Pons (tissue), 1 donor: ENCODE measurements at places on chromosomes 5 and 9.

- DNase-seq: no peak
Measured at GRCh38 chr9:94289691-94290090, 30.6 kb downstream of the ZNF169 start.

GRCh38 chr9:2872931-2873323, 29.0 kb upstream of the PUM3 start:
- no peak for DNase-seq

DNA sequence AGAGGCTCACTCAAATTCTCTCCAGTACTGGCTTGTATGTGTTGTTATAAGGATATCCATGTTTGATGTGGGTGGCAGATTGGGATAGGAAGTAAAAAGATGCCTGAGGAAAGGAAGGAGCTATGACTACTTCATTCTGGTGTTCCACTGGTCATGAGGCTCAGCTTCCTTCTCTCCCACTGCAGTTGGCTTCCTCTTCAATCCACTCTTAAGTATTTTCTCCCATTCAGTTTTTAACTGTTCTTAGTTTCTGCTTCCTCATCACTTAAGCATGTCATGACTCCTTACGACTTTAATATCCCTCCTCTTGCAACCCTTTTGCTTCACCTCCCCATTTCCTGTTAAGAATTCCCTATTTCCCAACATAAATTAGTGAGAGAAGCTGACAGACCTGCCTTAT, 81.1 kb downstream of the PJA2 start:
- no peak for DNase-seq

GRCh38 chr5:144691936-144692335, 521.3 kb downstream of the KCTD16 start:
- no peak for DNase-seq

DNA sequence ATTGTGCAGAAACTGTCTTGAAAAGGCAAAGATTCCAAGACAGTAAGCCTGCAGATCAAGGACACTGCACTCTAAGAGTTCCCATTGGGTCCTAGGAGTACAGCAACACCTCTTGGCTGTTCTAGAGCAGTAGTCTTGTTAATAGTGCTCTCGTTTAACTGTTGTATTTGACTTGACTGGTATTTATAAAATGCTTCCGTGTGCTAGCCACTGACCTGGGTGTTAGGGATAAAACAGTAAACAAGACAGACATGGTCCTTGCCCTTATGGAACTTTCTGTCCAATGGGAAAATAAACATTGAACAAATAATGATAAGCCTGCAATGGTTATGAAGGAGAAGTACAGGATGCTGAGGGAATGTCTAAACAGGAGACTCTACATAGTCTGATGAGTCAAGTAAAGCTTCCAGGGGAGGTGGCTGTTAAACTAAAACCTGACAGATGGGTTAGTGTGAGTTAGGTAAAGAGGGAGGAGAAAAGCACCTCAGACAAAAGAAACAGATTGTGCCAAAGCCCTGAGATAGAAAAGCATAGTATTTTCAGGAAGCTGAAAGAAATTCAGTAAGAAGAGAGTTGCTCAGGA, 33.3 kb downstream of the TDRD7 start:
- no peak for DNase-seq

- no peak for DNase-seq
Measured at GRCh38 chr5:31225613-31226012, 32.1 kb downstream of the CDH6 start.

DNA sequence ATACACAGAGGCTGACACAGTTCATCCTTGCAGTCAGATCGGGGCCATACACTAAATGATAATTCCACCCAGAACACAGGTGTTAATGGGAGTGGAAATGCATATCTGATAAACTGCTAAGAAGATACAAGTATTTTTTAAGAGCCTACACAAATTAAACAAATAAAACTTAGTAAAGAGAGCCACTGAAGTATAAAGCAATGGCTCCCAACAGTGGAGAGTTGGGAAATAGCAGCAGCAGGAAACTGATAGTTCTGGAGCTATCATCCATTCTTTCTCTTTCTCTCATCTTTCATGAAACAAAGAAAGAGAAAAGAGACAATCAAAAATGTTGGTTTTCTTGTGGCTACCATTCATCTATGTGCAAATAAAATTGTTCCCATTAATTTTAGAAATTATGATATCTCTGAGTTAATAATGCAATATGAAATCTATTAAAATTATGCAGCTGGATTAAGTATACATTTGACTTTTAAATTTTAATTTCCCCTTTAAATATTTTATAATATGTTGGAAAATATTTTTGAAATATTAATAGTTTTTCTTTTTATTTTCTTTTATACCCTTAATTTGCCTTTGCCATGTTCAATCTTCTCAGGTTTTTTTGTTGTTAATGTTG, 120.8 kb downstream of the EMB start:
- no peak for DNase-seq

DNA sequence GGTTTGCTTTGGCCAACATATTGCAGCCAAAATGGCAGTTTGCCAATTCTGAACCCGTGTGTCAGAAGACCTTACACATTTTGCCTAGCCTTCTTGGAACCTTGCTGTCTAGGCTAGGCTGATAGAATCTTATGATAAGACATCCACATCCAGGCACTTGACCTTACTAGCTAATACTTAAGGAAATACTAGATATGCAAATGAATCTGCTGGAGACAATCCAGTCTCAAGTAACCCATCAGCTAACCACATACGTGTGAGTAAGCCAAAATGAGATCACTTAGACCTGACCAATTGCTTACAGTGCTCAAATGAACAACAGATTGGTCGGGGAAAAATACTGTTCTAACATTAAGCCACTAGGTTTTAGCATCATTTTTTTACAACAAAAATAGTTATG, 1504.6 kb upstream of the CDH9 start:
- DNase-seq: no peak

DNA sequence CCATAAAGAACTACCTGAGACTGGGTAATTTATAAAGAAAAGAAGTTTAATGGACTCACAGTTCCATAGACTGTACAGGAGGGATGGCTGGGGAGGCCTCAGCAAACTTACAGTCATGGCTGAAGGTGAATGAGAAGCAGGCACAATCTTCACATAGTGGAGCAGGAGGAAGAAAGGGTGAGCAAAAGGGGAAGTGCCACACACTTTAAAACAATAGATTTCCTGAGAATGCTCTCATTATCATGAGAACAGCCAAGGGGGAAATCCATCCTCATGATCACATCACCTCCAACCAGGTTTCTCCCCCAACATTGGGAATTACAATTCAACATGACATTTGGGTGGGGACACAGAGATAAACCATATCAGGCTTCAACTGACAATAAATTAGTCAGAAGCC, 664.9 kb downstream of the TAF11L14 start:
- DNase-seq: no peak

DNA sequence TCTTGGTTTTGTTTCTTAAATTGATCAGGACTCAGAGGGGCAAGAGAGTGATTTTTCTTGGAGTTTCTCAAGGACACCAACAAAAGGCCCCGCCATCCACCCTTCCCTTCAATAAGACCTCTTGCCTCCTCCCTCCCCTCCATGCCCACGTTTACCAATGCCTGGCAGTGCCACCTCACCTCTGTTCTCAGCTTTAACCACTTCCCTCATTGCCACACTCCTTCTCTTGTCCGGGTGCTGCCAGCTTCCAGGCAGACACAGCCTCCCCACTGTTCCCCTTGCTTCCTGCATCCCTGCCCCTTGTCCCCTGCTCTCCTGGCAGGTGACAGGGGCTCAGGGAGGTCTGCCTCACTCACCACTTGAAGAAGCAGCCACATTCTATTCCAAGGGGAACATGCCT, 90.8 kb downstream of the LHX2 start:
- DNase-seq: no peak

DNA sequence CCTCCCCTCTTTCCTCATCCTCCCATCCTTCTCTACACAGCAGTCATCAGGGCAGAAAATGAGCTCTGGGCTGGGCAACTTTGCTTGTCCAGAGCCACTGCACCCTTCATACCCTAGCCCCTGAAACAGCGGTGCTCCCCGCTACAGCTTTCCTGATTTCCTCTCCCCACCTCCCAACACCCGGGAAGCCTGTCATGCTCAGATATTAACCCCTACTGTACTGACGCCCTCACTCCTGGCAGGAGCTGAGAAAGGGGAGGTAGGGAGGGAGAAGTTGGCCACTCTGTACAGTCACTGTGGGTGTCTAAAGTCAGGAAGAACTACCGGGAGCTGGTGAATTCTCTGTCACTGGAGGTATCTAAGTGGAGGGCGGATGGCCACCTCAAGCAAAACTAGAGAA, 782 bp downstream of the CAMK2A start:
- DNase-seq: no peak

DNA sequence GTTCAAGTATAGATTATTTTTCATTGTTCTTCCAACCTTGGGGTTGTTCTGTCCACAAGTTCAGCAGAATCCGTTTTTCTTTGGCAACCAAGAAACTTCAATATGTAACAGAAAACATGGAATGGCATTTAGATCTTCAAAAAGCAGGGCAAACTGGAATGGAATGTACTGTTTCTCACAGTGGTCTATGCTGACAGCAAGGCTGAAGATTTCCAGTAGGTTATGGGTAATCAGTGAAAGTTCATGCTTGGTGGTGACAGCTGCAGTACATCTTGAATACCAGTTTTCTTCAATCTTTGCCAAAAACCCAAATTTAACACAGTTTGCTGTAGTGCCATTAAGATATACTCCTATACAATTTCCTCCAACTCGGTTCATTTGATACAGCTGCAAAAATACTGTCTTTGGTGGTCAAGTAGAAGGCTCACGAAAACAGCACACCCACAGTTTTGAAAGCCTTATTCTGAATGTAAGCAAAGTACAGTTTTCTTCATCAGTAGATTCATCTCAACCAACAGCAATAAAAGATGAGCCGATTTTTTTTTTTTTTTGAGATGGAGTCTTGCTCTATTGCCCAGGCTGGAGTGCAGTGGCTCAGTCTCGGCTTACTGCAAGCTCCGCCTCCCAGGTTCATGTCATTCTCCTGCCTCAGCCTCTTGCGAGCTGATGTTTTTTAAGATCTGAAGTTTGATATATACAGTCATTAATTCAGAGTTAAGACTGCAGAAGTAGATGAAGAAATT, 4.9 kb downstream of the TRIM52 start:
- no peak for DNase-seq

DNA sequence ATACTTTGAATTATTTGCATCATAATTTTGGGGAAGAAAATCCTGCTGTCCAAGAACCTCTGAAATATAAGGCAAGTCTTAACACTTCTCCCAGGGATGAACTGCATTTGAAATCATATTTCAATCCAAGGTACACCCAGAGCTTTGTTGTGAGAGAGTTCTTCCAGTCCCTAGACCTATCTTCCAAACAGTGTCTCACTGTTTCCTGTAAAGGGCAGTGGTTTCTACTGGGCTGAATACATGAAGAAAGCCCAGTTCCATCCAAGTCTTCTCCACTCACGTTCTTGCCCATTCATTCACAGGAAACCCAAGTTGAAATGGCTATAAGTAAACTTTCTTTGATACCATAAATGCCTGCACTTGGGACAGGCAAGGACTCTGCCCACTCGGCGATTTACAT, 108.3 kb upstream of the LHFPL2 start:
- DNase-seq: no peak

DNA sequence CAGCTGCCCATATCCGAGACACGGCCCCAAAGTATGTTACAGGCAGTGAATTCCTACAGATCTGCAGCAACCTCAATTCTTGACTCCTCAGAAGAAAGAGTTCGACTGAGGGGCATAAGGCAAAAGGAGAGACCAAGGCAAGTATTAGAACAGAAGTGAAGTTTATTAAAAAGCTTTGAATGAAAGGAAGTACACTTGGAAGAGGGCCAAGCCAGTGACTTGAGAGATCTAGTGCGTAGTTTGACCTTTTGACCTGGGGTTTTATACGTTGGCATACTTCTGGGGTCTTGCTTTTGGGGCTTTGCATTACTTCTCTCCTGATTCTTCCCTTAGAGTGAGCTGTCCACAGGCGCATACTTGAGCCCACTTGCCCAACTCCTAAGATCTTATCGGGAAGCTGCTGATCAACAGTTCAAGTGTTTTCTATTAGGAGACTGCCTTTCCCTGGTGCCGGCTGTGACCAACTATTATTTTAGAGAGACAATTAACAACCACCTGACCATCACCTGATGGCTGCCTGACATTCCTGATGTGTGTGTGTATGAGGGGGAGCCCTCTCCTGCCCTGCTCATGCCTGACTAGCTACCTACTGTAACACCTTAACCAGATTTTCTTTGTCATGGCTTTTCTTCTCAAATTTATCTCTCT, 1.5 kb upstream of the DEPDC1B start:
- no peak for DNase-seq
